ENCODE measurements at places on chromosomes 4 and X.

- DNase-seq, result no peak
Observed at GRCh38 chr4:108590776-108591175, 29.6 kb upstream of the RPL34 start.

GRCh38 chr4:84573385-84574068 is 9.4 kb upstream of the CDS1 start:
- DNase-seq, result no peak

DNA sequence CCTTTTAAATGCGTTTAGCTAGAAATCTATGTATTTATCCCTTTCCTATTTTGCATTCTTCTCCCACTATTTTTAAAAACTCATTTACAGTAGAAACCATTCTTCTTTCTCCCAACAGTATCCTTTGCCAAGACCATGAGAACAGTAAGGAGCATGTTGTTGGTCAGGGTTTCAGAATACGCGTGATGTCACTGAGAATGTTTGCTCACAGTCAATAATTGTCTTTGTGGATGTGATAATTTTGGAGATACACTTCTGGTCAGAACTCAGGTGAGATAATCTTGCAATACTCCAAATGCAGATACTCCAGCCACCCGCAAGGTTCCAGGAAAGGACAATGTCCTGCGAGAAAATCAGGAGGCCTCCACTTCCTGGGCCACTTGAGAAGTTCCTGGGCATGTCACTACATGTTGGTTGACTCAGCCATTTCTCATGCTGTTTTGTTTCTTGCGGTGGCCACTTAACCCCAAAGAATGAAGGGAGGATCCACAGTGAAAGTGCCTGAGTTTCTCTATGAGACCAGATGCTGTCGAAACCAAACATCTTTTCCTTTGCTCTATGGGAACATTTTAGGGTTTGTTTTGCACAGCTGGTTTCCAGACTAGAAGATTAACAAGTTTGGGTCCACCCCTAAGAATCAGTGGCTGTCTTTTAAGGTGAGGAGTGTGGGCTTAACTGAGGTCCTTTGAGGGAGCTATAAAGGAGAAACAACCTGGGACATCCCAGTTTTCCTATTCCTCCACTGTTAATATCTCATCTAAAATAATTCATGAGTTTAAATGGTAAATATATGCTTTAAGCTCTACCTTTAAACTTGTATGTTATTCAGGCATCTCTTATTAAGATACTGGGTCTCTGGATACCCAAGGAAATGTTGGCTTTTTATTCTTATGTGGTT is 116.0 kb downstream of the SOWAHB start:
- DNase-seq, result no peak

DNA sequence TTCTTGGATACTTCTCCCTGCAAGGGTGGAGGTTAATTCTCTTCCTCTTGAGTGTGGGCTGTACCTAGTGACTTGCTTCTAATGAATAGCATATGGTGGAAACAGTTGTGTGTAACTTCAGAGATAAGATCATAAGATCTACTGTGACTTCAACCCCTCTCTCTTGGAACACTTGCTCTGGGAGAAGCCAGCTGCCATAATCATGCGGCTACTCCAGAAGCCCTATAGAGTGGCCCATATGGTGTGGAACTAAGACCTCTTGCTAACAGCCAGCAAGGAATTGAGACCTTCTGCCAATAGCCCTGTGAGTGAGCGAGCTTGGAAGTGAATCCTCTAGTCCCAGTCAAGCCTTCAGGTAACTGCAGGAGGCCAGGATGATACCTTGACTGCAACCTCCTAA is 81.1 kb downstream of the RBMX2 start:
- DNase-seq, result no peak

GRCh38 chr4:145679991-145680455 is at the start of gene C4orf51:
C4orf51 (plus strand) TSS chr4:145680146; CDS start chr4:145680204, 58 bp downstream.
- no peak for DNase-seq

DNA sequence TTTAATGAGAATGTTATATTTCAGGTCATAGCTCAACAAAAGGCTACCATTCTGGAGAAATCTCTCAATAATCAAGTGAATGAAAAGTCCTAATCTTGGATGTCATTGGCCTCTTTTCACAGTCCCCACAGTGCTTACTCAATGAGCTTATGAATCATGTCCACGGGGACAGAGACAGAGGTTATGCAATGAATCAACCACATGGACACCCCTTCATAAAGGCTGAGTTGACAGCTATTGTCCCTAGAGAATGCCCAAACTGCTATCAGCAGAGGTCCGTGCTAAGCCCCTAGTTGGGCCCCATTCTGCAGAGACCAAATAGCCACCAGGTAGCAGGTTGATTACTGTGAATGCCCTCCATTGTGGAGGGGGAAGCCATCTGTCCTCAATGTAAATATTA is 158.1 kb downstream of the LHFPL1 start:
- no peak for DNase-seq

- DNase-seq, result no peak
Observed at GRCh38 chr4:95544113-95545103, 4.4 kb downstream of the UNC5C start.

DNA sequence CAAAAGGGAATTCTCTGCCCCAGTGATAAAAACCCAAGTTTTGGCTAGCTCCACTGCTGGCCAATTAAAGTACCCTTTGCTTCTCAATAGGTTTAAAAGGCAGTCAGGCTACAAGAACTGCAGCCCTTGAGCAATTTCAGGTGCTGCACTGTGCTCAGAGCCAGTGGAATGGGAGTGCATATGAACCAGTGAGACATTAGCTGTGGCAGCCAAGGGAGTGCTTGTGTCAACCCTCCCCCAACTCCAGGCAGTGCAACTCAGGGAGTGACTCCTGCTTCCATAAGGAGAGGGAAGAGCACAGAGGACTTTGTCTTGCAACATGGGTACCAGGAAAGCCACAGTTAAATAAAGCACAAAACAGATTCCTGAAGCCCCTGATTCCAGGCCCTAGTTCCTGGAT is 61.6 kb upstream of the VAMP7 start:
- no peak for DNase-seq

- DNase-seq, result no peak
Observed at GRCh38 chr4:75285837-75286236, 228.4 kb downstream of the RCHY1 start.

GRCh38 chr4:16713271-16713670 is 185.2 kb downstream of the LDB2 start:
- DNase-seq, result no peak

DNA sequence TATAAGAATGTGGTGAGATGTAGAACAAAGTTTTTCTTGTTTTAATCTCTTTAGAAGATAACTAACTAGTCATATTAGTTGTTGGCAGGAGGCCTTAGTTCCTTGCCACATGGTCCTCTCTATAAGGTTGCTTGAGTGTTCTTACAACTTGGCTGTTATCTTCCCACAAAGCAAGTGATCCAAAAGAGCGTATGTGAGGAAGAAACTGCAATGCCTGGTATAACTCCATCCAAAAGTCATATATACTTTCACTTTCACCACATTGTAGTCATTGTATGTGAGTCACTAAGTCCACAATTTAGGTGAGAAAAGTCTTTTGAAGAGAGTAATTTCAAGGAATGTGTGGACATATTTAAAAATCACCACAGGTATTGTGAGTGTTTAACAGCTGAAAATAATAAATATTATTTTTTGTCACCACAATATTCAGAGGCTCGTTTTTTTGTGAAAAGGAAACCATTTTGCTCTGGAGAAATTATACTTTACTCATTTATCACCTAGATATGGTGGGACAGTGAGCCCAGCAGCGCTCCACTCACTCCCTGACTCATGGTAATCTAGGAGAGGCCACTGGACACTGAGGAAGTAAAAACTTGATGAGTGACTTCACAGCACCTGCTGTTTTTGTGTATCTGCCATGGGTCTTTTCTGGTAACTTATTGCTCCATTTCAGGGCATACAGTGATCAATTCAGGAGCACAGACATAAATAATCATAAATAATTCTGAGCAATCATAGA is 369.4 kb upstream of the NDST3 start:
- no peak for DNase-seq

DNA sequence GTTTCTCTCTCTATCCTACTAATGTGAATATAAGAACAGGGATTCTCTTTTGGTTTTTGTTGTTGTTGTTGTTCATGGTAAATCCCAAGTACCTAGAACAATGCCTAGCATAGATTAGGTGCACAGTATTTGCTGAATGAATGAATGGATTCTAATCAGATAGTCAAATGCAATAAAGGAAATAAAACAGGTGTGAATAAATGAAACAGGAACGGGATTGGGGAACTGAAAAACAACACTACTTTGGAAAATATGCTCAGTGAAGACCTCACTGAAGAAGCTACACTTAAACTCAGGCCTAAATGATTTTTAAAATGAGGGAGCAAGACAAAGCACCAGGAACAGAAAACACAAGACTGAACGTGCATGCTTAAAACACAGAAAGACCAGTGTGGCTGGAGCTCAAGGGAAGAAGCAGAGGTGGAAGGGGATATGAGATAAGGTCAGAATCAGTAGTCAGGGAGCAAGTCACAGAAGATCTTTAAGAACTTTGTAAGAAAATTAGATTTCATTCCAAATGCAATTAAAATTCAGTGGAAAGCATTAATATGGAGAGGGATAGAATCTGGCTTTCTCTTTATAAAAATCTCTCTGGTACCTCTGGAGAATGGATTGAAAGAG is 144.7 kb downstream of the ZAR1 start:
- DNase-seq, result no peak
